Fibroblast of lung (primary cell): ENCODE measurements at places on chromosomes 5 and 9. TPM values are rescaled to one million over a fixed set of nuclear protein-coding genes. Genes with fewer than 3 reads are reported as not detected.
A peak's percentile ranks its signal among the peaks of the same experiment; 100 is the strongest.

DNA sequence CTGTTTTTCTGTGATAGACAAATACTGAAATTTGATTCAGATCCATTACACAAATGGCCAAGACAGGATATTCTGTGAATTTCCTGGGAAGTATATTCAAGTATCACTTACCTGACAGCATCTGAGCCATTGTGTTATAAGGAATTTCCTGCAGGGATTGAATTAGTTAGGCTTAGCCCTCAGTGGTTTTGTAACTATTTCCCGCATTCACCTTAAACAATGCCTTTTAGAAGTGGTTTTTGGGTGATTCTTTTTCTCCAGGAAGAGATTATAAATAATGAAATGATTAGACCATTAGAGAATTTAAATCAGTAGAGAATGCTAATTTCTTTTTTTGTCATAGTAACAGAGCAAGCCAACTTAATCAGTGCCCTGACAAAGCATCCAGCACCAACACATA is 30.6 kb downstream of the ITGA1 start:
- H3K27me3 ChIP-seq, result no peaks in the 10 kb centered on the region
- DNase-seq, result no peak
- H3K36me3 ChIP-seq, result no peaks in the 10 kb centered on the region
- no peak overlapping the region for H3K27ac ChIP-seq
- peaks cover 10% of the 10 kb centered on the region for H3K4me1 ChIP-seq
- no peak overlapping the region for H3K4me3 ChIP-seq

GRCh38 chr9:98146101-98146991 is 27.3 kb upstream of the TRIM14 start:
- H3K4me1 ChIP-seq, result no peaks in the 10 kb centered on the region
- H3K27me3 ChIP-seq, result peaks cover 7% of the 10 kb centered on the region
- no peak overlapping the region for H3K27ac ChIP-seq
- no peaks in the 10 kb centered on the region for H3K36me3 ChIP-seq
- peak; percentile 38 for DNase-seq
- no peak overlapping the region for H3K4me3 ChIP-seq

DNA sequence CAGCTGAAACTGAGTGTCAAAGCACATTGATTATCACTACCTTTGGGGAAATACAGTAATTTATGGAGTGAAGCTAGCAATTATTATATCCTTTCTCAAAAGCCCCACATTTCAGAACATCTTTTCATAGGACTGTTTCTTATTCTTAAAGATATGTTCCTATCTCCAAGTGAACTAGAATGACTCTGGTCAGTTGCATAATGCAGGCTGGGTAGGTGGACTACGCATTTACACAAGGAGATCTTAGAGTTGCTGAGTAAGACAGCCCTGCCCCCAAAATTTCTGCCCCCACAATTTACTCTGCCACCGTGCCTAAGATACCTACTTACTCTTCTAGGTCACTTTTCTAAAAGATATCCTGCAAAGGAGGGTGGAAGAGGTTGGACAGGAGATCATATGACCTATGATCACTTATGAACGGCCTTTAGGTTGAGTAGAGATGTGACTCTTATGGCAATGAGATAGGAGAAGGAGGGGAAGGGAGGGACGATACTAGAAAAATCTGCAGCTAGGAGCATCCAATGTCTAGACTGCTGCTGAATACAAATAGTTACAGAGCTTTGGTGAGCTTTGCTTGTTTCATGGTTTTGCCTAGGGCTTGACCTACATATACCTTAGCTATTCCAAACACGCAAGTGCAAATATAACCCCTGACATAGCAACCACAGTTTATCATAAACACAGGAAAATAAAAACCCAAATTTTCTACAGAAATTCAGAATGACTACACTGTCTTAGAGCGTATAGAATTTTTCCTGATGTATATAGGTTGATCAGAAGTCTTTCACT is 121.7 kb downstream of the GLIS3 start:
- H3K4me3 ChIP-seq, result no peak overlapping the region
- no peaks in the 10 kb centered on the region for H3K4me1 ChIP-seq
- no peaks in the 10 kb centered on the region for H3K36me3 ChIP-seq
- DNase-seq, result no peak
- no peak overlapping the region for H3K27ac ChIP-seq

- peak; percentile 89 for DNase-seq
- no peaks in the 10 kb centered on the region for H3K36me3 ChIP-seq
- H3K27me3 ChIP-seq, result no peaks in the 10 kb centered on the region
- H3K27ac ChIP-seq, result no peak overlapping the region
- no peak overlapping the region for H3K4me3 ChIP-seq
- H3K4me1 ChIP-seq, result peaks cover 4% of the 10 kb centered on the region
These were observed 565.5 kb upstream of the DMAC1 start for GRCh38 chr9:8365029-8365428.

- no peak overlapping the region for H3K27ac ChIP-seq
- no peak overlapping the region for H3K4me3 ChIP-seq
These were observed 5.9 kb upstream of the FOXD1 start for GRCh38 chr5:73454379-73455036.

Gene NMUR2
- total RNA-seq, result not detected in 2 replicates

Gene MCTP1
- total RNA-seq, result 3.6 and 7.9 TPM in 2 replicates

Gene HBEGF
- 1.8 TPM in 2 replicates for total RNA-seq

Gene PCDHGB3
- total RNA-seq, result 3.1 and 5.8 TPM in 2 replicates
